ENCODE measurements at places on chromosomes 2 and 18. TPM values are rescaled to one million over a fixed set of nuclear protein-coding genes. Genes with fewer than 3 reads are reported as not detected.

- no peak for DNase-seq
Observed at GRCh38 chr2:164839914-164840457, 1.6 kb downstream of the COBLL1 start.

- no peak for DNase-seq
Observed at GRCh38 chr2:223634238-223634637, 32.1 kb upstream of the SCG2 start.

- no peak for DNase-seq
Observed at GRCh38 chr2:45891719-45892424, 240.4 kb downstream of the PRKCE start.

DNA sequence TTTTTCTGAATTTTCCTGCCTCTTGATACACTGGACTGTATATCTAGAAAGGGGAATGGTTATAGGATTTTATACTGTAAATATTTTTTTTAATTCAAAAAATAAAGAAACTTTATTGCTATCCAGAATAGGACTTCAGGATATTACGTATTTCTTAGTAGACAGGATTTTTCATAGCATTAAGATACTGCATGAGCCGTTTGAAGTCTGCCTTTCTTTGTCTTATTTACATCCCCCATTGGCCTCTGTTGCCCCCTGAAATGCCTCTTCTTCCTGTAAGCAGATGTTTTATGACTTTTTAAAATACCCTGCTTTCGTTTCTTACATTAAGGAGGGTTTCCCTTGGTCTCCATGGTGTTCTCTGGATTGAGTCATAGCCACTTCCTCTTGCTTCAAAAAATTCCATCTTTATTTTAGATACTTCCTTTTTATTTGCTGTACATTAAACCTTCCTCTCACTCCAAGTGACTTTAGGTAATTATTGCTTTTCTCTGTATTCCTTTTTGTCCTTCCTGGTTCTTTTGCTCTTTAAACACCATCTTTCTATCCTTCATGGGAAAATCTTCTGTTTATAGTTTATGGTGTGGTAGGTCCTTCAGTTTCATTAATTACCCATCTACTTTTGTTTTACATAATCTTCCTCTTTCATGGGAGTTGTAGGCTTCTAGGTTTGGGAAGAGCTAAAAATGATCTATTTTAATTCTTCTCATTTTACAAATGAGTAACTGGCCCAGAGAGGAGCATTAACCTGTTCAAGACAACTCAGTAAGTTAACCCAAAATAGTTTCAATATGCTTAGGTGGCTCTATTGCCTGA is 72.6 kb downstream of the ZNF532 start:
- DNase-seq = no peak

Gene LIPG
- polyA plus RNA-seq = 0.11 TPM

All from AG04450 (cell line).